Hindlimb muscle (tissue), 1 donor: ENCODE measurements at places on chromosomes 3 and 15. TPM values are rescaled to one million over a fixed set of nuclear protein-coding genes. Genes with fewer than 3 reads are reported as not detected.

DNA sequence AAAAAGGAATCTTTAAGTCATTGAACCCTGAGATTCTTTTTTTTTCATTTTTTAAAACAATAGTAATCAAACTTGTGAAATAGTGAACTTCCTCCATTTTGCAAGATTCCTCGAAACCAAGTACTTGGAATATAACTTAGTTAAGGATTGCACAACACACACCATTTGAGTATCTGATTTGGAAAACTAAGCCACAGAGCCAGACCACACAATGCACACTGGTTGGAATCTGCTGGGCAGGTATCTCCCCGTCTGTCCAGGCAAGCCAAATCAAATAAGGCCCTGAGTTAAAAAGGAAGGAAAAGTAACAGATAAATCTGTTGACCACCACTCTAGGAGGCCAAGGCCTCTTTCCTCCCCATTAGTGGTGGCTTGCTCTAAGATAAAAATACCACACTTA, 177.5 kb upstream of the ICE2 start:
- DNase-seq = no peak

DNA sequence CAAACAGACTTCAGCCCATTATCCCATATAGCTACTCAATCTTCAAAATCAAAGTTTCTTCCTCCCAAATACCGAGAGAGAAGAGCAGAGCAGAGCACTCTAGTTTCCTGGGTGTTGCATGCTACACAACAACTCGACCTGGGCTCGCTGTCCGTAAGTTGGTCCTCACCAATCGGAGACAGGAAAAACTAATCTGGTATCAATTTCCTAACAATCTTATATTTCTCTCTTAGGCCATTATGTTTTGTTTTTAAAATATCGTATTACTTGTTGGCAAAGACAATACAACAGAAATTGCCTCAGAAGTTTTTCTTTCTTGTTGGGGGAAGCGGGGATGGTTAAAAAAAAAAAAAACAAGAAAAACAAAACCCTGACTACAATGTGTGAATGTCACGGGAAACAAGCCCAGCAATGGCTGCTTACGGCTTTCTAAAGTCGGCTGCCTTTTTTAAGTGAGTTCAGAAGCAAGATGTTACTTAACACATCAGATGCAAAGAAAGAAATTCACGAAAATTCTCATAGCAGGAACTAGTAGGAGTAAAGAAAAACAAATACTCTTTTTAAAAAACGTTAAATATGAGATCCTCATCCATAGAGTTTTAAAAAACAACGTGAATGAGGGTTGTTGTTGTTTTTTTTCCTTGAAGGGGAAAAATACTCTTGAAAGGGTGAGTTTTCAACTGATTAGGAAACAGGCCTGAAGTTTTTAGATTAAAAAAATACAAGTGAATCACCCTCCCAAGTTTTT, 1.9 kb downstream of the VGLL4 start:
- DNase-seq = no peak

GRCh38 chr3:154614078-154614477, 184.1 kb upstream of the GPR149 start:
- no peak for DNase-seq

GRCh38 chr15:64905119-64905831, 6.4 kb upstream of the ANKDD1A start:
- peak; percentile 72 for DNase-seq

DNA sequence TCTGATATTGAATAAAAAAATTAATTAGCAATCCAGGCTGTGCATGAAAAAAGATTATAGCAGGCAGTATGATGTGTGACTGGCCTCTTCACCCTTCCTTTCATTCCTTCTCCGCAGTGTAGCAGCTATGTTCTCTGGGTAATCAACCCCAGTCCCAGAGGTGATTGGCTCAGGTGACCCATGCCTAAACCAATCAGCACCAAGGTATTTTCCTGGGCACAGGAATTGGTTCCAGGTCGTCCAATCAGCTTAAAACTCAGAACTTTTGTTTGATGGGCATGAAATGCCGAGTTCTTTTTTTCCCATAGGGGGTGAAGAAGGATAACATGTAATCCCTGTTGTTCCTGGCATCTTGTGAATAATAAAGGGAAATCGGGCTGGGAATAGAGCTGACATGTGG, 5.8 kb upstream of the BNC1 start:
- no peak for DNase-seq

DNA sequence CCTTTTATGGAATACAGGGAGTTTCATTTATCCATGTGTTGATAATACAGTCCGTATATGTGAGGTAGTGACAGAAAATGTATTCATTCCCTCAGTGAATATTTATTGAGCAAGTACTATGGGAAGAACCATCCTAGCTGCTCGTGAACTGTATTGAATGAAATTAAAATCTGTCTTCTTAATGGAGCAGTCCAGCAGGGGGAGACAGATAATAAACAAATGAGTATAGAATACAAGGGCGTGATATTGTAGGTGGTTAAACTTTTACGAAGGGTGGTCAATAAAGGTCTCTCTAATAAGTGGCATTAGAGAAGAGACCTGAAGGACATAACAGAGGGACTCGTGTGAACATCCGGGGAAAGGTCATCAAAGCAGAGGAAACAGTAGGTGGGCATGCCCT, 62.7 kb upstream of the OSTN start:
- DNase-seq = no peak

DNA sequence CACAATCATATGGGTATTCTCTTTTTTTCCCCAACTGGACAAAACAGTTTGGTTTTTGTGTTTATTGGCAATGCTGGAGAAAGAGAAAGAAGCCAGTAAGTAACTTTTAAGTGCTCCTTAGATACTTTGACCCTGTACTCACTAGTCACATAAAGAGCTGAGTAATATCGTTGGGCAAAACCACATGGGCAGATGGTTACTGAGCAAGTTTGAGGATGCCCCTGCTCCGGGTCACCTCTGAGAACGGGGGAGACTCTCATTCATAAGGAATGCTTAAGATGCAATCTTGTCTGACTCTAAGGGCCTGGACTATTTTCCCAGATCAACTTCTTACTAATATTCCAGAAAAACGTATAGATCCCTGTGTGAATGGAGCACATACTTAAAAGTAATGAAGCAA, 106.4 kb upstream of the SLC2A2 start:
- DNase-seq = no peak

CNTN4 gene
- 2.6 TPM for polyA plus RNA-seq

MB21D2 gene
- polyA plus RNA-seq = 20.1 TPM
